ENCODE measurements at places on chromosomes 7 and 10.

- DNase-seq = no peak
Measured at GRCh38 chr7:44046321-44047061, 2.0 kb downstream of the DBNL start.

DNA sequence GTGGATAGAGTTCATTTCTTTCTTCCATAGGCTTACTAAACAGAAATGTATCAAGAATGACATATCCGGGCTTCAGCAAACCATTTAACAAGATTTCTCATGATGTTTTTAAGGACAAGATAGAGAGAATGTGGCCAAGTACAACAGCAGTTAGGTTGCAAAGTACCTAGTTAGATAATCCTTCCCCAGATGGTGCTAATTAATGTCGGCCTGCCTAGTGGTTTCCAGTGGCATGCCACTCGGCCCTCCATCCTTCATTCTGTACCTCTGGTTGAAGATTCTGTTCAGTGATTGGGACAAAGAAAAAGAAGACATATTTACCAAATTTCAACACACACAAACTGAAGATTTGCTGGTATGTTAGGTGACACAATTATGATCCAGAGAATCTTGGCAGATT lies 212.1 kb downstream of the MACC1 start:
- DNase-seq = no peak

GRCh38 chr7:139838876-139839275 lies 9.8 kb downstream of the TBXAS1 start:
- DNase-seq = no peak

DNA sequence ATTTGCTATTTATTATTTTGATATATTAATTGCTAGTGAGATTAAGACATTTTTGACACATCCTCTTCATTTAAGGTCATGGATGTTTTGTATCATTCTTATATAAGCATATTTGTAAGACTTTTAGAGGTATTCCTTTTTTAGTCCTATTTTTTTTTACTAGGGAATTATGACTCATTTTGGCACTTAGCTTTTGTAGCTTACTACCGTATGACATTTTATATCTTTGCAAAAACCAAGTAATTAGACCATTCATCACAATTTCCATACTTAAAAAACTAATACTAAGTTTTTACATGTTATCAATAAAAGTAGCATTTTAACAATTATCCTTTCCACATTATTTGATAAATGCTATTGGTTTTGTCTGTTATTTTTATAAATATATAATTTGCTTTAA lies 41.6 kb downstream of the BMPR1A start:
- no peak for DNase-seq

DNA sequence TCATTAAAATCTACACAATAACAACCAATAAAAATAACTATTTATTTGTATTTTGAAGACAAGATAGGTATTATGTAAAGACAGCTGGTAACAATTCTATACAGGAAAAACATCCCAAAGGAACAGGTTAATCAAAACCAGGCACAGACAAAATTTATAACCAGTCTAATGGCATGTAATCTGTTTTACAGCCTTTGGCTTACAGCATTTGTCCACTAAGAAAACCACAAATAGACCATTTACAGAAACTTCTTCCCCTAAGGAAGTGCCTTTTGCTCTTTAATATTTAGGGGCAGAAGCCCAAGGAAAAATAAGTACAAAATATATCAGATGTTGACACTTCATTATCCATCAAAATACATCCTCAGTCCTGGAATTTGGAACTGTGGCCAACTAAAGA lies 65.0 kb downstream of the SVIL start:
- DNase-seq = no peak

- no peak for DNase-seq
Measured at GRCh38 chr10:24988831-24989640, 26.9 kb downstream of the ENKUR start.

- peak; percentile 46 for DNase-seq
Measured at GRCh38 chr10:71964743-71965515, 734 bp downstream of the CHST3 start.

DNA sequence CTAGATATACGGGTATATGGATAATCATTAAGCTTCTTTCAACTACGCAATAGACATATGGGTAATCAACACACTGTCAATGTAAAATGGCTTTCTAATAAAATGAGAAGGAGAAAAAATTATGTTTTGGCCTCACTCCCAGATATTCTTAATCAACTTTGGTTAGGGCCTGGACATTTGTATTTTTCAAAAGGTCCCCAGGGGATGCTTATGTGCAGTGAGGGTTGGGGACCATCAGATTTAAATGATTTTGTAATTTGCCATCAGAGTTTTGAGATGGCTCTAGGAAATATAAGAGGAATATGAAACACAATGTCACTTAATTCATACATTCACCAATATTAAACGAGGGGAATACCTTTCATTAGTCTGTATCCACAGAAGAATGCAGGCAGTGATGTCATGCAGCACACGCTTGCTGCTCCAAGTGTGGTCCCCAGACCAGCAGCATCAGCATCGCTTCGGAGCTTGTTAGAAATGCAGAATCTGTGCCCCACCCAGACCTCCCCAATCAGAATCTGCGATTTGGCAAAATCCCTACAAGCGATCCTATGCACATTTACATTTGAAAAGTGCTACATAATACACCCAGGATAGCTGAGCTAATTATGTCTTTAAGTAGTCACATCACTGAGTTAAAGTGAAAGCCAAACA lies 75.1 kb downstream of the INHBA start:
- no peak for DNase-seq

DNA sequence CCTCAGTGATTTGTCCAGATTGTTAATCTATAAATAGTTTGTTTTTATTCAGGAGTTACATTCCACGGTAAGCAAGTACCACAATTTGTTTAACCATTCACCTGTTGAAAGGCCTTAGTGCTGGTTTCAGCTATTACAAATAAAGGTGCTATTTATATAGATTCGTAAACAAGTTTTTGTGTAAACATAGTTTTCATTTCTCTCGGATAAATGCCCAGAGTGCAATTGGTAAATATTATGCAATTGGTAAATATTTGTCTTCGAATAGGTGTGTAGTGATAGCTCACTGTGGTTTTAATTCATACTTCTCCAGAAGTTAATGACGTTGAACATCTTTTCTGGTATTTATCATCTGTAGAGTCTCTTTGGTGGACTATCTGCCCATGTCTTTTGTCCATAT lies 76.4 kb upstream of the RSU1 start:
- no peak for DNase-seq

DNA sequence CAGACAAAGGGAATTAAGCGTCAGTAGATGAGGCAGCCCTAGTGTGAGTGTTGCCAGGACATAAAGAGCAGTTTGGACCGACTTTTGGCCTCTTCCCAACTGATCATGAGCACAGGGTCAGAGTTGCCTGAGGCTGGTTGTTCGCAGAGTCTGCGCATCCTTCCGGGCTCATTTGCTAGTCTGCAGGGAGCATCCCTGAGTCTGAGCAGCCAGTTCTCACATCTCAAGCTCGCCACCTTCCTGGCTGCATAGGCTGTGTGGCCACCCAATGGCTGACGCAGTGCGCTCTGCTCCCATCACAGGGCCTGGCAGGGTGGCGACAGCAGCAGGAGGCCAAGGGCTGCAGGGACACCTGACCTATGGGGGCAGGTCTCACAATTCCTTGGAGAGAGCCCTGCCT lies 5.0 kb downstream of the GAD2 start:
- DNase-seq = no peak

GRCh38 chr10:101008823-101009423 lies 9.3 kb downstream of the LZTS2 start:
- no peak for DNase-seq

GRCh38 chr7:138066954-138067394 lies 9.3 kb upstream of the AKR1D1 start:
- no peak for DNase-seq

- no peak for DNase-seq
Measured at GRCh38 chr7:66779669-66780409, 39.3 kb downstream of the RABGEF1 start.

GRCh38 chr10:25888627-25889026 lies 45.4 kb upstream of the MYO3A start:
- DNase-seq = no peak

DNA sequence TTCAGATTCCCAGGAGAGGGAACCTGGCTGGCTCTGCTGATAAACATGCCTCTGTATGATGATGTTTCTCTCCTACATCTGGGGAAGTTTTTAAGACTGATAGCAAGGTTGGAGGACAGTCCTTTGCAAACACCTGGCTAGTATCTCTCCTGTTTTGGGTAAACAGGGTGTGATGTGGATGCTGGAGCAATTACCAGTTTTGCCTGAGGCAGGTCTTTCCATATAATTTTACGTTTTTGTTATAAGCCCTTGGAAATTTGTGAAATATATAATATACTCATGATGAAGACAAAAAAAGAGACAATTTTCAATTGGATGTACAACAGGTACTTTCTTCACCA lies 138.6 kb downstream of the ADAM22 start:
- DNase-seq = no peak

- no peak for DNase-seq
Measured at GRCh38 chr7:21383227-21384220, 44.4 kb upstream of the SP4 start.

DNA sequence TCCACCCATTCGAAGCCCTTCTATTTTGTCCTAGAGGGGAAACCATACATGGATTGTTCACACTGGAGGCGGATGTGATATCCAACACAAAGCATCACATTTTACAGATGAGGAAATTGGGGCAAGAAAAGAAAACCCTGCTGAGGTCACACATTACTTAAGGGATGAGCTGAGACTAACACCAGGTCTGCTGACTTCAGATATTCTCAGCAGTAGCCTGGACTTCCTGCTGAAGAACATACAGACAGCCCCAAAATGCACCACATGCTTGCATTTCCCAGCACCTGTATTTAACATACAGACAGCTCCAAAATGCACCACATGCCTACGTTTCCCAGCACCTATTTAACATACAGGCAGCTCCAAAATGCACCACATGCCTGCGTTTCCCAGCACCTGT lies 11.2 kb downstream of the GIMAP5 start:
- DNase-seq = no peak

- no peak for DNase-seq
Measured at GRCh38 chr10:109968953-109969759, 38.6 kb upstream of the ADD3 start.

DNA sequence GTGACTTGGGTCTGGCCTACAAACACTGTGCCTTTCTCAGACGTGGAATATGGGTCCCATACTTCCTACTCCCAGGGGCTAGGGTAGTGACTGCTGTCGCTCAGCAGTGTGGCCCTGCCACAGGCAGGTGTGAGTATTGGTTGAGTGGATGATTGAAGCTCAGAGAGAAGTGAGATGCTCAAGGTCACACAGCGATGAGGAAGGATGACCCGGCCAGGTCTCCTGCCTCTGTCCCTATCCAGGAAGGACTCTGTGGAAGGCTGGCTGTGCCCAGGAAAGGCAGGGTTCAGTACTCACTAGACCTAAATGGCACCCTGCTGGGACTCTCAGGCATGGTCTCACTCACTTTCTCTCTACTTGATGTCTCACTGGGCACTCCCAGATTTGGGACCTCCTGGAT lies 2.8 kb downstream of the PRF1 start:
- DNase-seq = no peak

DNA sequence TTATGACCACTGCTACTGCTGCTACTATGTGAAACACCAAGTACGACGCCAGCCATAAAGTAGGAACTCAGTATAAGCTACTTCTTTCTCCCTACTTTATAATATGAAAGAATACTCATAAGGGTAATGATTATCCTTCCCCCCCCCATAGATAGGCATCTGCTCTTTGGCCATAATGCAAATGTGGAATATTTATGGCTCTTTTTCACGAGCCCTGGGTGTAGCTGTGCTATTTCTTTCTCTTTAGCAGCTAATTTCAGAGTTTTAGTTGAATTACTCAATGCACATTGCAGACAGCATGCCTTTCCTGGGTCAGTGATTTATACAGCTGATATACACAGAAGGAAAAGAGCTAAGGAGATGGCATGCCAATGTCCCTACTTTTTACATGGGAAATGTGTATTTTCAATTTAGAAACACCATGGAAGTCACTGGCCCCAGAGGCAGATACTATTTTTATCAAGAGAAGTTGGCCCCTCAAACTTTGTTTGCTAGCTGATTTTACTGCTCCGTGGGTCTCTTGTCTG lies 234.1 kb upstream of the KIAA1217 start:
- no peak for DNase-seq

DNA sequence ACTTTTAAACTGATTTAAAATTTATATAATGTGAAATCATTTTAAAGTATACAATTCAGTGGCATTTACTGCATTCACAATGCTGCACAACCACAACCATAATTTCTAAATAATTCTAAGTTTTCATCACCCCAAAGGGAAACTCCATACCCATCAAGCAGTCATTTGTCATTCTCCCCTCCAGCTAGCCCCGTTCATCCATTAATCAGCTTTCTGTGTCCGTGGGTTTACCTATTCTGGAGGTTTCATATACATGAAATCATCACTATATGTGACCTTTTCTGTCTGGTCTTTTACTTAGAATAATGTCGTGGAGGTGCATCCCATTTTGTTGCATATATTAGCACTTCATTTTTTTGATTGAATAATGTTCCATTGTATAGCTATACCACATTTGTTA lies 214.1 kb downstream of the ADK start:
- no peak for DNase-seq

DNA sequence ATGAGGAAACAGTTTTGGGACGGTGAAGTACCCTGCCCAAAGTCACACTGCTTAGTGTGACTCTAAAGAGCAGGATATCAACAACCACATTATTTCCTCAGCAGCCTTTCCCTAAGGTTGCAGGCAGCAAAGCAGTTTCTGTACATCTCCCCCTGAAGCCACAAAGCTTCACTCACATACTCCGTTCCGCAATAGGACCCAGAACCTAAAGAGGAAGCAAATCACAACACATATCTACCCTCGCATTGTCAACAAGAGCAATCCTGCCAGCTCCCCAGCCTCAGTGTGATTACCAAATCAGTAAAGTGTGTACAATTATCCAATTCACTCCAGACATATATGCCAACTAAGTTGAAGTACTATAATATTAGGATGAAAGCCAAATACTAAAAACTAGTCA lies 30.8 kb downstream of the VAX1 start:
- no peak for DNase-seq

DNA sequence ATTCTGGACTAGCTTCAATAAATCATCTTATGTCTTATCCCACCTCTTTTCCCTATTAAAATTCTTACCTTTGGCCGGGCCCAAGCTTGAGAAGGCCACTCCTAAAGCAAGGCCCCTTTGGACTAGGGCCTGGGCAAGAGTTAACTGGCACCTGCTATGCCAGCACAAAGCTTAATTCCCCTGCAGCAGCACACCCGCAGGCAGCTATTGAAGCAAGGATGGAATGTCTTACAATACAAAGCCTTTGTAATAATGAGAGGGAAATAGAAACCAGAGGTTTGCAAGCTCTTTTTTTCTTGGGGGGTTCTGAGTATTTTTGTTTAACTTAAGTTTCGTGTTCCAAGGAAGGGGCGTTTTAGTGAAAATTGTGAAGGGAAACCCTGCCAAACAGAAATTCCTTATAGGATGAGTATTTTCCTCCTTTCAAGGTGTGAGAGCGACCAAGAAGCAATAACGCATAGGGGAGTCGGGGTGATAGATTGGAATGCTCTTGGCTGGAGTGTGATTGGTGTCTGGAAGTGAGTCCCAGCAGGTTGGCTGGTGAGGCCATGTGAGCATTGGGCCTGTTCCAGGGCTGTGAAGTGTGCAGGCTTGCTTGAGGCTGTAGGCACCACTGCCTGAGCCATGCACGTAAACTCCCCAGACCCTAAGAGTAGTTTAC lies 148.5 kb downstream of the KIAA1217 start:
- no peak for DNase-seq
